GM12878 (cell line): ENCODE measurements at places on chromosomes 13 and 19. TPM values are rescaled to one million over a fixed set of nuclear protein-coding genes. Genes with fewer than 3 reads are reported as not detected.

DNA sequence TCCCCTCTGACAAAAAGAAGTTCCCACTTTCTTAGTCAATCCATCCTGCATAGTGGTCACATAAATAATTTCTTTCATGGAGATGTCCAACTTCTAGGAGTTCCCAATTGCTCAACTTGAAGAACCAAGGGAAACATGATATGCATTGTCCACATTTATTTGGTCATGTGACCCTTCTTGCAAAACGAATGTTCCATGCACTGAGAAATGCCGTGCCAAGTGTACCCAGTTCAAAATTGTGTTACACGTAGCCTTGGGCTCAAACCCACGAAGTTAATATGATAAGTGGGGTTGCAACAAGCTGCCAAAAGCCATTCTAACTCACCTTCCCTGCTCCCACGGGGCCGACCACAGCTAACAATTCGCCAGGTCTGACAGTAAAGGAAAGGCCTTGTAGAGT is 113.1 kb downstream of the ABCC4 start:
- peaks cover 13% of the 10 kb centered on the region for H3K4me1 ChIP-seq
- H3K27ac ChIP-seq: no peak overlapping the region
- H3K27me3 ChIP-seq: no peaks in the 10 kb centered on the region
- peaks cover 9% of the 10 kb centered on the region for H3K36me3 ChIP-seq
- DNase-seq: no peak

The ZNF529 gene
- polyA plus RNA-seq: 1.6 and 2.4 TPM in 2 replicates

DNA sequence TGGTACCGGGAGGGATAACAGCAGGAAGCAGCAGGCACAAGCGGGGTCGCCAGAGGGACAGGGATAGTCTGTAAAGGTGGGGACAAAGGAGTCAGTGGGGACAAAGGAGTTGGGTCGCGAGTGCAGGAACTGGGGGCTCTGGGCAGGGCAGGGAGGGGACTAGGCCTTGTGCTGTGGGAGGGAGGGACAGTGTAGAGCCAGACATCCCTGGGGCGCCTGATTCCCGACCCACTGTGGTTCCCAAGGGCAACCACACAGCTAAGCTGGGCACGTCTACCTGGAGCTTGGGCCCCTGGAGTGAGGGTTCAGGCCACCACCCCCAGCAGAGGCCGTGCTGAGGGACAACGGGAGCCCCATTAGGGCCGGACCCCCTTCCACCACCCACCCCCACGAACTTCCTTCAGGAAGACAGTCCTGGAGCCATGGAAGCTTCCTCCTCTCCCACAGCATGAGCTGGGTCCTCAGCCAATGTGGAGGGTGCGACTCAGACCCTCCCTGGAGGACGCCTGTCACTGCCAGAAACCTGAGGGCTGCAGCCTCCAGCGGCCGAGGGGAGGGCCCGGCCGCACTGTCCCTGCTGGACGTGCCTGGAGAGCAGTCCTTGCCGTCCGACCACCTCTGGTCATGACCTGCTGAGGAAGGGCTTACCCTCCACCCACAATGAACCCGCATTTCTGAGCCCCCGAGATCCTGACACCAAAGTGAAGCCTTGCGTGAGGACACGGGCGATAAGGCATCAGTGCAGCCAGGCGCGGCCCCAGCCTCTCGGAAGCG is 77.9 kb downstream of the SPACA7 start:
- no peaks in the 10 kb centered on the region for H3K36me3 ChIP-seq
- no peaks in the 10 kb centered on the region for H3K27me3 ChIP-seq
- H3K4me3 ChIP-seq: no peak overlapping the region
- no peak overlapping the region for H3K27ac ChIP-seq

The PDX1 gene
- not detected in 2 replicates for polyA plus RNA-seq

GRCh38 chr13:71864986-71865873 is 1.8 kb downstream of the DACH1 start:
- H3K4me1 ChIP-seq: no peaks in the 10 kb centered on the region
- no peaks in the 10 kb centered on the region for H3K36me3 ChIP-seq
- no peak for DNase-seq
- H3K4me3 ChIP-seq: no peak overlapping the region; the same call in 1 of the 2 replicates

- no peaks in the 10 kb centered on the region for H3K36me3 ChIP-seq
- no peak overlapping the region for H3K27ac ChIP-seq
- DNase-seq: no peak
- H3K27me3 ChIP-seq: no peaks in the 10 kb centered on the region
- no peak overlapping the region for H3K4me3 ChIP-seq
These were observed 69.7 kb upstream of the SLC15A1 start for GRCh38 chr13:98822225-98822606.

DNA sequence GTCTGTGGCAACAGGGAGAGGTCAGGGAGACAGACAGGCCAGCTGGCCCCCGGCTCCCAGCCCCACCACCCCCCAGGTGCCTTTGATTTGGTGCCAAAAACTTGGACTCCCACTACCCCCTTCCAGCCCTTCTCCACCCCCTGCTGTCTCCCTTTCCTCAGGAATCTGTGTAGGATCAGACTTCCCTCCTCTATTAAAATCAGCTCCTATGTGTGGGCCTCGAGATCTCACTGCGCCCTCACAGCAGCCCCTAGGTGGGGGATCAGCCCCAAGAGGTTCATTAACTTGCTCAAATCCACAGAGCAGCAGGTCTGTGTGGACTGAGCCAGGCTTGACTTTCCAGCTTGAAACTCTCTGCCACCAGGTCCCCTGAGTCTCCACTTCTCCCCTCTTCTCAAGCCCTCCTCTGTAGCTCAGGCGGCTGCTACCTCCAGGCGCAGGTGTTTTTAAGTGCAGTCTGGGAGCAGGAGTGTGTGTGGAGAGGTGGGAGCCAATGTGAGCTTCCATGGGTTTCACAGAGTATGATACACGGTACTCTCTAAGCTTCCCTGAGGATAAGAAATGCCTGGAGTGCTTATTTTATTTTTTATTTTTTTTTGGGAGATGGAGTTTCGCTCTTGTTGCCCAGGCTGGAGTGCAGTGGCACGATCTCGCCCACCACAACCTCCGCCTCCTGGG is 1.7 kb downstream of the GAPDHS start:
- DNase-seq: no peak
- peaks cover 3% of the 10 kb centered on the region for H3K27me3 ChIP-seq
- peaks cover 13% of the 10 kb centered on the region for H3K4me1 ChIP-seq
- no peak overlapping the region for H3K4me3 ChIP-seq

The PDS5B gene
- 37.0 and 40.8 TPM in 2 replicates for polyA plus RNA-seq

- H3K27me3 ChIP-seq: no peaks in the 10 kb centered on the region
- no peak for DNase-seq
- H3K4me1 ChIP-seq: no peaks in the 10 kb centered on the region
- H3K27ac ChIP-seq: no peak overlapping the region
These were observed 706.4 kb upstream of the SLC10A2 start for GRCh38 chr13:103772576-103772975.

DNA sequence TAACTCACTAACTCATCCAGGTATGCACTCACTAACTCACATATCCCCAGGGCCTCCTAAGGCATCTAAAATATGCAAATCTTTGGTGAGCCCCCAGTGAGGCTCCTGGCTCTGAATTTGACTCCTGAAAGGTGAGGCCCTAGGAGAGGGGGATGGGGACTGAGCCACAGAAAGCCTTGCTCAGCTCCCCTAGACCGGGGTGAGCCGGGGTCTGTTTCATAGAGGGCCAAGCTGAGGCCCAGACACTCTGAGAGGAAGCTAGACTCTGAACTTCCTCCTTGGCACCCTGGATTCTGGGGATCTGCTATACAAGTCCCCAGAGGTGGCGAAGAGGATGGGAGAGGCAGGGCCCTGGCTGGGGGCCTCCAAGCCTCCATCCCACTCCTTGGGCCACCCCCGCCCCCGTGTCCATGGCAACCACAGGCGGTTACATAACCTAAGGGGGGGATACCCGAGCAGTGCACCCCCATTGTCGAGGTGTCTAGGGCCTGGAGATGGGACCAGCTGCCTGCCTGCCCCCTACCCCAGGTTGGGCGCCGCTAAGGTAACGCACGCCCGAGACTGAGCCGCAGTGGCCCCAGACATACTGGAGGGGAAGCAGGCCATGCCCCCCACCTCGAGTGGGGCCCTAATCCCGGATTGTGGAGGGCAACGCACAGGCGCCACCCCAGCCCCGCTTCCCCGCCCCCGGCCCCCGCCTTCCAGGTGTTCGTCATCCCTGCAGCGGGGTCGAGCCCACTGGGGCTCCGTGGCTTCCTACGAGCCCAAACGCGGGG is 646 bp downstream of the ABHD8 start:
- no peaks in the 10 kb centered on the region for H3K36me3 ChIP-seq
- peak overlapping the region; percentile 96 for H3K4me3 ChIP-seq
- H3K4me1 ChIP-seq: peaks cover 16% of the 10 kb centered on the region

GRCh38 chr19:19480688-19481087 is 34.7 kb downstream of the TSSK6 start:
- peaks cover 28% of the 10 kb centered on the region for H3K4me1 ChIP-seq
- H3K4me3 ChIP-seq: no peak overlapping the region
- H3K36me3 ChIP-seq: peaks cover 18% of the 10 kb centered on the region
- peak; percentile 39 for DNase-seq

DNA sequence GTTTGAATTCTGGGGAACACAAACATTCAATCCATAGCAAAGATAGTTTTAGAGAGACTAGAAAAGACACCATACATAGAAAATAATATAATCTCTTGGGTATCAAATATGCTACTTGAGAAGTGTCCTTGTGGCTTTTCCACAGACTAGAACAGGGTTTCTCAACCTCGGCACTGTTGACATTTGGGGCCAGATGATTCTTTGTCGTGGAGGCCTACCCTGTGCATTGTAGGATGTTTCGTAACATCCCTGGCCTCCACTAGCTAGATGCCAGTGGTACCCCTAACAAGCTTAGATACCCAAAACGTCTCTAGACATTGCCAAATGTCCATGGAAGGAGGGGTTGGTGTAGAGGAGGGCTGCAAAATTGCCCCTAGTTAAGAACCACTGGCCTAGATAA is 2.2 kb upstream of the ESD start:
- no peaks in the 10 kb centered on the region for H3K36me3 ChIP-seq
- H3K4me1 ChIP-seq: no peaks in the 10 kb centered on the region; the same call in 1 of the 2 replicates
- DNase-seq: no peak
- no peak overlapping the region for H3K27ac ChIP-seq
- no peaks in the 10 kb centered on the region for H3K27me3 ChIP-seq

DNA sequence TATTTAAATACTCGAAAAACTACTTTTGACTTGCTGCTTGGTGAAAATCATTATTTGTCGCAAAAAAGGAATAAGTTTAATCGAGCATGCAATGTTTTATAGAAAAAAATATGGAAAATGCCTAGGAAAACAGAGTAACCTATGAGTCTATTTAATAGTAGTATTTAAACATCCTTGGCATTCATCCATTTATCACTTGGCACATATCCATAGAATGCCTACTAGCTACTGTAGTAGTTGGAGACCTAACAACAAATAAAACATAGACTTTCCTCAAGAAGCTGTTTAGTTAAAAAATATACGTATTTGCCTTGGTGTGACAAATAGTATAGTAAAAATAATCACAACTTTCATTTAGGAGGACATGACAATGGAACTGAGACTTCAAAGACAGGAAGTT is 302.1 kb downstream of the DIAPH3 start:
- no peaks in the 10 kb centered on the region for H3K4me1 ChIP-seq
- H3K36me3 ChIP-seq: no peaks in the 10 kb centered on the region; the same call in 1 of the 2 replicates
- no peak overlapping the region for H3K4me3 ChIP-seq
- no peak overlapping the region for H3K27ac ChIP-seq
- DNase-seq: no peak
- H3K27me3 ChIP-seq: no peaks in the 10 kb centered on the region

The GAPDHS gene
- not detected in 2 replicates for polyA plus RNA-seq

GRCh38 chr19:19120308-19121231 is 17.7 kb downstream of the TMEM161A start:
- H3K4me1 ChIP-seq: no peaks in the 10 kb centered on the region
- no peak overlapping the region for H3K4me3 ChIP-seq
- peaks cover 2% of the 10 kb centered on the region; the same call in 1 of the 2 replicates for H3K36me3 ChIP-seq
- H3K27ac ChIP-seq: no peak overlapping the region

GRCh38 chr13:99282264-99283231 is 24.4 kb upstream of the GPR18 start:
- peaks cover 60% of the 10 kb centered on the region for H3K4me1 ChIP-seq
- H3K36me3 ChIP-seq: no peaks in the 10 kb centered on the region

GRCh38 chr13:38637576-38637975 is 49.3 kb upstream of the FREM2 start:
- no peaks in the 10 kb centered on the region for H3K4me1 ChIP-seq
- H3K27me3 ChIP-seq: no peaks in the 10 kb centered on the region
- H3K27ac ChIP-seq: no peak overlapping the region
- no peaks in the 10 kb centered on the region for H3K36me3 ChIP-seq
- H3K4me3 ChIP-seq: no peak overlapping the region

The ZNF780B gene
- polyA plus RNA-seq: 7.9 and 9.0 TPM in 2 replicates

The NAT14 gene
- polyA plus RNA-seq: 10.4 and 11.3 TPM in 2 replicates

DNA sequence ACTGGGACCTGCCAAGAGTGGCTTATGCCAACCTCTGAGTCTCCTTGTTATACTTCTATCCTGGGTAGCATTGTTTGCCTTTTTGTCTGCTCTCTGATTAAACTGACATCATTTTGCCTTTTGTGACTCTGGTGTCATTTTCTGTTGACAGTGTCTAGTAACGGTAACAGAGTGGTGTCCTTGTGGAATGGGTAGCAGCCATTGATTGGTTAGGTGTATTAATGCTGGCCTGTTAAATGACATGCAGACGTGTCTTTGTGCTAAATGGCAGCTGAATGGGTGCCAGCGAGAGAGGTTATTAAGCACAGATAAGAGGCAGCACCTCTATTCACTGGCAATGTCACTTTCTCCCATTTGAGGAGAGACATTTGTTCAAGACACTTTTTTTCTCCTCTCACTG is 1289.4 kb downstream of the PCDH9 start:
- no peak overlapping the region for H3K4me3 ChIP-seq
- DNase-seq: no peak
- no peaks in the 10 kb centered on the region for H3K36me3 ChIP-seq
- H3K27ac ChIP-seq: no peak overlapping the region
- no peaks in the 10 kb centered on the region for H3K27me3 ChIP-seq

- H3K27ac ChIP-seq: no peak overlapping the region
- H3K4me3 ChIP-seq: no peak overlapping the region
- no peaks in the 10 kb centered on the region for H3K4me1 ChIP-seq
- no peaks in the 10 kb centered on the region for H3K36me3 ChIP-seq
- no peak for DNase-seq
These were observed 115.9 kb downstream of the TSHZ3 start for GRCh38 chr19:31233295-31233800.

The CDC42EP5 gene
- polyA plus RNA-seq: not detected in 2 replicates

- H3K36me3 ChIP-seq: no peaks in the 10 kb centered on the region
- no peaks in the 10 kb centered on the region for H3K4me1 ChIP-seq
- DNase-seq: no peak
- H3K27ac ChIP-seq: no peak overlapping the region
- no peaks in the 10 kb centered on the region; the same call in 1 of the 2 replicates for H3K27me3 ChIP-seq
- no peak overlapping the region for H3K4me3 ChIP-seq
These were observed 22.5 kb upstream of the NFIC start for GRCh38 chr19:3343619-3344502.

The DLEU7 gene
- not detected in 2 replicates for polyA plus RNA-seq

GRCh38 chr19:996051-996838 is 4.0 kb upstream of the GRIN3B start:
- H3K4me1 ChIP-seq: no peaks in the 10 kb centered on the region; the same call in 1 of the 2 replicates
- peaks cover 3% of the 10 kb centered on the region for H3K27me3 ChIP-seq

DNA sequence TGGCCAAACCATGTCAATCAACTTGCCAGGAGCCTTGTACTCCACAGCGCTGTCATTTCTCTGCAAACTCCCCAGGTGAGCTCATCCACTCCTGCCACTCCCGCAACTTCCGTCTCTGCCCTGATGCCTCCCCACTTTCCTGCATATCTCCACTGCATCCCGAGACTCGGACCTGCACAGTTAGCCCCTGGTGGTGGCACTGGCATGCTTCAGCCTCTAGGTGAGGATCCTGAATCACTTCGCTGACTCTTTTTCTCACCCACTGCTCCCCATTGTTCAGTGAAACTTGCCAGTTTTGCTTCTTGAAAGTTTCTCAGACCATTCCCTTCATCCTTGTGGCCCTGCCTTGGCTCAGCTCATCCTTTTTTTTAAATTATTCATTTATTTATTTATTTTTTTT is 3.4 kb upstream of the CTU1 start:
- no peaks in the 10 kb centered on the region for H3K27me3 ChIP-seq
- no peaks in the 10 kb centered on the region for H3K4me1 ChIP-seq
- no peak overlapping the region for H3K4me3 ChIP-seq
- no peak for DNase-seq
